COLO829 (cell line): ENCODE measurements at places on chromosomes 5 and 9.
A peak's percentile ranks its signal among the peaks of the same experiment; 100 is the strongest.

GRCh38 chr9:124389146-124389939, 25.9 kb downstream of the PSMB7 start:
- DNase-seq: no peak

- no peak for DNase-seq
Measured at GRCh38 chr5:134493461-134494055, 31.9 kb upstream of the JADE2 start.

GRCh38 chr5:20113031-20113715, 125.2 kb upstream of the CDH18 start:
- DNase-seq: no peak

- DNase-seq: peak; percentile 72
Measured at GRCh38 chr5:151651997-151652645, 34.6 kb downstream of the SPARC start.

- no peak for DNase-seq
Measured at GRCh38 chr5:173527671-173528070, 88.8 kb downstream of the BOD1 start.

GRCh38 chr5:74126294-74126693, 500.3 kb downstream of the ARHGEF28 start:
- DNase-seq: no peak

DNA sequence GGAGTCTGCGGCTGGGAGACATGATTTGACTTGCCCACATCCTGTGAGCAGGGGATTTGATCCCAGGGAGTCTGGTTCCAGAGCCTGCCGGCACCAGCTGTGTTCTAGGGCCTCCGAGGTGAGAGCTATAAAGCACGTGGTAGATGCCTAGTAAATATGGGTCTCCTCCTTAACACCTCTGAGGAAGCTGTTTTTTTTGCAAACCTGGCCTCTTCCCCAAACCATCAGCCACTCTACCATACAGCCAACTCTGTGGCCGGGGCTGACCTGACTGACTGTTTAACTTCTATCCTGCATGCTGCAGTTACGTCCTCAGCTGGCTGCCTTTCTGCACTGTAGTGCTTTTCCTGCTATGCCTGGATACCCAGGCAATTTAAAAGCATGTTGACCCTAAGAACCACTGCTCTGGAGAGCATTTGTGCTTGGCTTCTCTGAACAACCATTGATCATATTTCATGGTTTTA, 220.5 kb downstream of the SLIT3 start:
- no peak for DNase-seq

DNA sequence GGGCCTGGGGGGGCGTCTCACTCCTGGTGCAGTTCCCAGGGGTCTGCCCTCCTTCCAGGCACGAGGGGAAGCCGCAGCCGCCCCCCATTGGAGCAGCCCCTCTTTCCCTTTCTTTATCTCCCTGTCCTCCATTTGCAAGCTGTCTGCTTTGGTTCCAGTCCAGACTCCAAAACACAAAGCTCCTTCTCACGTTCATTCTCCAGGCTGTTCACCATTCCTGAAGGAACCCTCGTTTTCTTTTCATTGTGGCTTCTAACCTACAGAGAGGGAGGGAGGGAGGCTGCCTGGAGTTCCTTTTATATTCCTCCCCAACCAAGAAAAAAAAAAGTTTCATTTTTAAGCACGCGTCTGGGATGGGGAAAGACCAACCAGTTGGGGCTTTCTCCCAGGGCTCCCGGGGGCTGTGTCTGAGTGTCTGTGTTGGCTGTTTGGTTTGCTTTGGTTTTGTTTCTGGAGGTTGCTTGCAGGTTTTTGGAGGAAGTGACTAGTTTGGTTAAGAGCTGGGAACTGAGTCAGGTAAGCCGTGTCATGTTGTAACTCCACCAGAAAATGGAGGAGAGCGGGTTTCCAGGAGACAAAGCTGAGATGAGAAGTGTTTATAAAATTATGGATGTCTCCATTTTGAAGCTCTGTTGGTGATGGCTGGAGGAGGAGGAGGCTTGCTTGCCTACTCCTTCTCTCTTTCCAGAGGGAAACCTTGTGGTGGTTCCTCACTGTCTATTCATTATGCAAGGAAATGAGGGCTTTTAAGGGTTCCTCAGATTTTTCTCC, 1.6 kb downstream of the ZNF462 start:
- DNase-seq: peak; percentile 35

DNA sequence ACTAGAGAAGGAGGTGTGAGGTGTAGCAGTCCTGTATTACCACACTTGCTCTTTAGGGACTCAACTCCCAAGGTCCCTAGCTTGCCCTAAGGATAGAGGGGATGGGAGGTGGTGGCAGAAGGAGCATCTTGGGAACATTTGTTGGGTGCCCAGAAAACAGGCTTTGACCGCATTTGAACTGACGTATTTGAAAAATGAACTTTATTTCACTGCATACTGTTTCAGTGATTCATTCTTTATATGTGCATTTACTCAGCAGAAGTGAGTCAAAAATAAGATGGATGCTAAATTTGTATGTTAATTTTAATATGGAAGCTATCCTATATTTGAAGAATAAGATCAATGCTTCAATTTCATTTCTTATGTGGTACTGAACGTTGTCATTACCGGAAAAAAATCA, 18.7 kb downstream of the DMRT3 start:
- DNase-seq: no peak

DNA sequence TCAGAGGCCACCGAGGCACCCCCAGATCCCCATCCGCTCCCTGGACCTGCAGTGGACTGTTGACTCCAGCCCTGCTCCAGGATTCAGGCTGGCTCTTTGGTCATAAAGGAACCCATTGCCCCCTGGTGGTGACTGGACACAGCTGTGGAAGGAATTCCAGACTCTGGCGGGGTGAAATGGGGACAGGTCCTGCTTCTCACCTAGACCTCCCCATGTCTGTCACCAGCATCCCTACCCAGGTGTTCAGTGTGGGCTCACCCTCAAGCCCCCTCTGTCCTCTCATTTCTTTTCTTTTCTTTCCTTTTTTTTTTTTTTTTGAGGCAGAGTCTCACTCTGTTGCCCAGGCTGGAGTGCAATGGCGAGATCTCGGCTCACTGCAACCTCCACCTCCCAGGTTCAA, 25.5 kb upstream of the STXBP1 start:
- peak; percentile 79 for DNase-seq

DNA sequence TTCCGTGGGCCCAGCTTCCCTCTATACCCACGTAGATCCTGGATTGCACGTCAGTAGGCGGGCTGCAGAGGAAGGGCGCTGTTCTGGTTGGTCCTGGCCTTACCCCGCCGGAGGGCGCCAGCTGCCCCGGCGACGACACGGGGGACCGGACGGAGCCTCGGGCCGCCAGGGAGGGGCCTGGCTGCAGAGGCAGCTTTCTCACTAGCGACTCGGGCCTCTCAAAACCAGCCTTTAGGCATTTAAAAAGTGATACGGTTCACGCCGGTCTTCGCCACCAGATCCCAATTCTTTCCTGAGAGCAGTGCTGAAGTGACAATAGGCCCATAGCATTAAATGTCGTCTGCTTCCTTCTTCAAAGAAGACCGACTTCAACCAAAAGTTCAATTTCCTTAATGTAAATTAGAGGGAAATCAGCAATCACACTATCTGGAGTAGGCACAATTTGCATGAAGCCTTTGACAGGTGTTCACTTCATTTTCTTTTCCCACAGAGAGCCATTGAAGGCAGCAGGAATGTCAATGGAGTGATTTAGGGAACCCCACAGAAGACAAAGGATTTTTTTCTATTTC, 17.6 kb upstream of the UBE2D2 start:
- DNase-seq: no peak

DNA sequence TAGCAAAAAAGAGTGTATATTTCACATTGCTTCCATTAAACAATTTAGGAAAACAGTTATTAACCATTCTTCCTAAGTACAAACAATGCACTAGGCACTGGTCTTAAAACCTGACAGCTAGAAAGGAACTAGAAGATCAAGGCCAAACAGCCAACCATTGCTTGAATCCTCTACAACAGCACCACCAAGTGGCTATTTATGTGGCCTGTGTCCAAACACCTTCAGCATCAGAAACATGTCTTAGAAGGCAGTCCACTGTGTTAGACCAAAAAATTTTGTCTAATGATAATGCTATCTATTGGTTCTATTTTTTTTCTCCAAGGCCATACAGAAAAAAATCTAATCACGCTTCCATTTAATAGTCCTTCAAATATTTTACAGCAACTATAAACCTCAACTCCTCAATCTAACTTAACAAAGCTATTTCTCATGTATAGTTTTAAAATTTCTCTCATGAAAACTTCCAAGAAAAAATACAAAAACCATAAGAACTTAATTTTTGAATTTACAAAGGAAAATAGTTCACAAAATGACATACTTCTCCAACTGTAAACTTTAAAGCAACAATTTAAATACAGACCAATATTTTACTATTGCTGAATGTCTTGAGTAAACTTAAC, 36.1 kb downstream of the CAAP1 start:
- DNase-seq: peak; percentile 30

DNA sequence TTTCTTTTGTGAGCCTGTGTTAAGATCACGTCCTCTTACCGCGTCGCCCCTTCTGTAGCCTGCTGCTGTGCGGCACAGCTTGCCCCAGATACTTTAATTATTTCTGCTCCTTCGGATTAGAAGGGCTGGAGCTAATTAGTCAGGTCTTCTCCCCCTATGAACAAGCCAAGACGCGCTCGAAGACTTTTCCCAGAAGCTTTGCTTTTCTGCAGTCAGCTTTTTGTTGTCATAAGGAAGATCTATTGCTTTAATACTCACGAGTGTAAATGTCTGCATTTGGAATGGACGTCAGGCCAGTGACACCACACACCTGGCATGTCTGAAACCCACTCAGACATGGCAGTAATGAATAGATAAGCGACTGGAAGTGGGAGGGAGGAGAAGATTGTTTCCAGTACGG, 37.0 kb downstream of the PRUNE2 start:
- DNase-seq: no peak

GRCh38 chr9:125486576-125486975, 220.4 kb downstream of the MAPKAP1 start:
- no peak for DNase-seq

DNA sequence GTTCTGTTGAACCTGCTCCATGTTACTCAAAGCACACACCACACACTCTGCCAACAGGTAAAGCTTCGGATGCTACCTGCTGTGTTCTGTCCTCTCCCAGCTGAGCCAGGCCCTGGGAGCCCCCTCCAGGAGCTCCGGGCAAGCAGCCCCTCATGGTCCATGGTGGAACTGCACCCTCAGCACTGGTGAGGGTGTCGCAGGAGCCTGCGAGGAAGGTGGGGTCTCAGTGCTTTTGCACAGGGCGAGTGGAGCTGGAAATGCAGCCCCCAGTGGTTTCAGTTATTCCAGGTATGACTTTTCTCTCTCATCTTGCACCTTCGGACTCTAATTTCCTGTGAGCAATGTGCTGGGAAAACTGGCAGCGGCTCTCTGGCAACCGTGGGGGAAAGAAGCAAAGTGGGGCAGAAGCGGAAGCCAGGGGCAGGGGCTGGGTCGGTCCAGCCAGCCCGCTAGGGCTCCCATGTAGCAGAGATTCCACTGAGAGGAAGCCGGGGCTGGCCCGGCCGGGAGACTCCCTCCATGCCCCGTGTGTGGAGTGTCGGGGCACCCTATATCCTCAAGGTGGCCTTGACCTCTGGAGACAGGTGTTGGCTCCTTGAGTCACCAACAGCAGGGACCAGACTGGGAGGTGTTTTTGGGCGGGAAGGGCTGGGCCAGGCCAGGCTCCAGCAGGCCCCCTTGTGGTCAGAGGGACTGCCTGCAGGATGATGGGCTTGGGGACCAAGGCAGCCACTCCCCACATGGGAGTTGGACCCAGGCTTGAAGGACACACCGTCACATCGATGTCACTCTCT, 75.6 kb upstream of the PRSS3 start:
- no peak for DNase-seq

- no peak for DNase-seq
Measured at GRCh38 chr9:73531658-73532057, 380.0 kb downstream of the ANXA1 start.

DNA sequence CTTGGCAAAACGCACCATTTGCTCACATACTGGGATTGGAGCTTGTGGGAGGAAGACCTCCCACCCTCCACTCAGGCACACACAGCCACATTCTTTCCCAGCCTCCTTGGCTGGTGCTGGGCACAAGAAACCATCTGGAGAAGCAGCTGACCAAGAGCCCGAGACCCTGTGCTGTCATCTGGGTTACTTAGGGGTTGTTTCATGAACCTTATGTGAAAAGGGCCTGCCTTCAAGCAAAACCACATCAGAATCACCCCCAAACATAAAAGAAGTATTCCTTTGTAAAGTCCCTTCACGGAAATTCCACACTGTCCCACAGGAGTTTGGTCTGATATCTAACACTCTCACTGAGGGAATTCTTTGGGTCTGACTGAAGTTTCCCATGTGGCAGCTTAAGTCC, 172.1 kb downstream of the NR3C1 start:
- no peak for DNase-seq

DNA sequence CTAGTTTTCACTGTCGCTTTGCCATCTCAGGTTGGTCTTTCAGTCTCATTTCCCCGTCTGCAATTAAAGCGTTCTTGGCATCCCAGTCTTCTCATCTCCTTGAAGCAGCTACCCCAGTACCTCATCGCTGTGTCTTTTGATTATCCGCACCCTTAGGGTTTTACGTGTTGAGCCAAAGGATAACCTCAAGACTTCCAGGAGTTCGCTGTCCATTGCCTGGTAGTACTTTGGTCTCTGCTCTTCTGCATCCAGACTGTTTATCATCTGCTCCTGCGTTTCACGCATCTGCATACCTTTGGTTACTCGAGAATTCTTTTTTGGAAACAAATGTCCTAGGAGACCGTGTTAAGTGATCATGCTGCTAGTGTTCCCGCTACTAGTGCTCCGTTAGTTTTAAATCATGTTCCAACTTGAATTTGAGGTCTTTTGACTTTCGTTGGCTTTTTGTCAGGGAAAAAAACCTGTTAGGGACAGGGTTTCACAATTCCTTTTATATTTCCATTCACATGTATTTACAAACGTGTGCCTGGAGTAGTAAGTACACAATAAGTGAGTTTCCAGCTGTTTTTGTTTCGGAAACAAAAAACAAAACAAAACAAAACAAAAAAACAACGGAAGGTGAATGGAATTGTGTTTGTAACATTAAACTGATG, 888 bp downstream of the RABGAP1 start:
- peak; percentile 33 for DNase-seq

- no peak for DNase-seq
Measured at GRCh38 chr5:96288166-96288844, 144.7 kb downstream of the PCSK1 start.

GRCh38 chr5:102931085-102931725, 176.1 kb downstream of the PAM start:
- DNase-seq: no peak

DNA sequence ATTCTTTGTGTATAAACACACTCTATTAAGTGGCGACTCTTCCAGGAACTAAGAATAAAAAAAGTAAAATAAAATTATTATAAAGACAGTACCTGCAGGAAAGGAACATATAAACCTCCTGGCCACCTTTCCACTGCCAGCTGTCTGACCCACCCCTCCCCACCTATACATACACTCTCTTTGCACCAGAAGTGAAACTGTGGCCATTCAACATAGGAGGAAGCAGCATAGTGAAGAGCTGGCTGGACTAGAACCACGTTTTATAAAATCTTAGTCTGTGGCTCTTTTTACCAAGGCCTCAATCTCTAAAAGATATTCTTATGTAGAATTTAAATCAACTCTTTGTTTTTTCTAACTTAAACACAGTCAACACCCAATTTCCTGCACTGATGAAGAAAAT, 289.6 kb downstream of the GABRB2 start:
- no peak for DNase-seq
